T-helper 17 cell (primary cell): ENCODE measurements at places on chromosomes 5 and 9.

DNA sequence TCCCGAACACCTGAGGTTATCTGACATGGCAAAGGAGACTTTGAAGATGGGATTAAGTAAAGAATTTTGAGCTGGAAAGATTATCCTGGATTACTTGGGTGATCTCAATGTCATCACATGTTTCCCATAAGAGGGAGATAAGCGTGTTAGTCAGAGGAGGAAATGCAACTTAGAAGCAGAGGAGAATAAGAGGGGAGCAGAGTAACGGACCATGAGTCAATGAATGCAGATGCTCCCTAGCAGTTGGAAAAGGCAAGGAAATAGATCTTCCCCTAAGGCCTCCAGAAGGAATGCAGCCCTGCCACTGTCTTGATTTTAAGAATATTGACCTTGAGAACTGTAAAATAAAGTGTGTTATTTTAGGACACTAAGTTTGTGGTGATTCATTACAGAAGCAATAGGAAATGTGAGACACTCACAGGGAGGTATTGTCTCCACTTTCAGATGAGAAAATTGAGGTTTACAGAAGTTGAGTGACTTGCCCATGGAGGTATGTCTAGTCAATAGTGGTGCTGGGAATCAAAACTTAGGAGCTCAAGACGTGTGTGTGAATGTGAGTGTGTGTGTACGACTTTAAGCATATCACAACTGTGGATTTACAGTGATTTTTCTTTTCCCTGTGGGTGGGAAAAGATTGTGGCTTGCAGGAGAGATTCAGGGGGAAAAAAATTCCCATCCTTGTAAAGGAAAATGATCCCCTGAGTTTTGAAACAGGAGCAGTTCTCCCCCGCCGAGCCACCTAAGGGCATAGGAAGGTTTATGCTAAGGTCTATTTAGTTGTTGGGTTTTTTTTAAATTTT, 125.3 kb downstream of the TRIM32 start:
- H3K4me1 ChIP-seq, result no peaks in the 10 kb centered on the region
- peaks cover 2% of the 10 kb centered on the region for H3K36me3 ChIP-seq
- H3K27ac ChIP-seq, result no peak overlapping the region
- no peak overlapping the region for H3K4me3 ChIP-seq

- peak; percentile 13 for DNase-seq
- H3K27ac ChIP-seq, result peak overlapping the region; percentile 59
- no peaks in the 10 kb centered on the region for H3K27me3 ChIP-seq
- H3K4me3 ChIP-seq, result peak overlapping the region; percentile 88
- H3K4me1 ChIP-seq, result peaks cover 36% of the 10 kb centered on the region
These were observed 531 bp downstream of the MVB12B start for GRCh38 chr9:126327006-126327713.

- peaks cover 20% of the 10 kb centered on the region for H3K4me1 ChIP-seq
- H3K27me3 ChIP-seq, result no peaks in the 10 kb centered on the region
- H3K4me3 ChIP-seq, result peak within 1 kb of the TSS; percentile 90
- peak within 1 kb of the TSS; percentile 81 for H3K27ac ChIP-seq
- no peaks in the 10 kb centered on the region for H3K36me3 ChIP-seq
These were observed at the start of gene TPM2 for GRCh38 chr9:35689542-35690293. Gene TPM2, minus strand, starts transcription at chr9:35689925. Its CDS starts 108 bp downstream, at chr9:35689817.

- no peak for DNase-seq
- no peak overlapping the region for H3K4me3 ChIP-seq
- H3K36me3 ChIP-seq, result no peaks in the 10 kb centered on the region
- H3K27me3 ChIP-seq, result peaks cover 6% of the 10 kb centered on the region
- no peaks in the 10 kb centered on the region for H3K4me1 ChIP-seq
- no peak overlapping the region for H3K27ac ChIP-seq
These were observed 414.1 kb upstream of the CLINT1 start for GRCh38 chr5:158273035-158273434.

DNA sequence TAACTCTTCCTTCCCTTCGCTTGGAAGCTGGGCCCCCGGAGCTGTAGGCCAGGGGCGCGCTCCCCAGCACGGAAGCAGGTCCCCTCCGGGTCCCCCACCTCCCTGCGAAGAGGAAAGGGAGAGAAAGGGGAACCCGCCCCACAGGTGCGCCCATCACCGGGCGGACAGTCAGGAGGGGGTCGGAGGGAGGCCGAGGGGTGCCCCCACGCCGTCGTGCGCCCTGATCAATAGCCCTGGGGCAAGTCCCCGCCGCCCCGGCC, 793 bp downstream of the AGPAT2 start:
- H3K27me3 ChIP-seq, result no peaks in the 10 kb centered on the region
- H3K36me3 ChIP-seq, result no peaks in the 10 kb centered on the region
- no peak overlapping the region for H3K27ac ChIP-seq
- H3K4me3 ChIP-seq, result peak overlapping the region; percentile 77

DNA sequence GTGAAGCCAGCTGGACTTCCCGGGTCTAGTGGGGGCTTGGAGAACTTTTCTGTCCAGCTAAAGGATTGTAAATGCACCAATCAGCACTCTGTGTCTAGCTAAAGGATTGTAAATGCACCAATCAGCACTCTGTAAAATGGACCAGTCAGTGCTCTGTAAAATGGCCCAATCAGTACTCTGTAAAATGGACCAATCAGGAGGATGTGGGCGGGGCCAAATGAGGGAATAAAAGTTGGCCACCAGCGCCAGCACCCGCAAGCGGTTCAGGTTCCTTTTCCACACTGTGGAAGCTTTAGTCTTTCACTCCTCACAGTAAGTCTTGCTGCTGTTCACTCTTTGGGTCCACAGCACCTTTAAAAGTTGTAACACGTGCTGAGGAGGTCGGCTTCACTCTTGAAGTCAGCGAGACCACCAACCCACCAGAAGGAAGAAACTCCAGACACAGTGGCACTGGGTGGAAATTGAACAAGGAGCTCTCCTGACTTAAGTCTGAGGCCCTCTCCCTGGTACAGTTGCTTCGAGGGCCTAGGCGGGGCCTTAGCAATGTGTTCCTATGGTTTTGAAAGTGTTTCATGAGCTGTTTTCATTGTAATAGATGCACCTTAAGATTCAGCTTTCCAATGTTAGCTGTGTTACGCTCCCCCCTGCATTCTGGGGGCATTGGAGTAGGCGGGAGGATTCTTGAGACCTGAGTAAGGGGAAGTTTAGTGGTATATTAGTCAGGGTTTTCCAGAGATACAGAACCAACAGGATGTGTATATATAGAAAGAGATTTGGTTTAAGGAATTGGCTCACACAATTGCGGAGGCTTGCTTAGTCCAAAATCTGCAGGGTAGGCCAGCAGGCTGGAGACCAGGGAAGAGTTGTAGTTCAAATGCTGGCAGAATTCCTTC, 21.5 kb upstream of the MYO10 start:
- no peaks in the 10 kb centered on the region for H3K4me1 ChIP-seq
- no peaks in the 10 kb centered on the region for H3K36me3 ChIP-seq
- H3K4me3 ChIP-seq, result no peak overlapping the region
- no peaks in the 10 kb centered on the region for H3K27me3 ChIP-seq

DNA sequence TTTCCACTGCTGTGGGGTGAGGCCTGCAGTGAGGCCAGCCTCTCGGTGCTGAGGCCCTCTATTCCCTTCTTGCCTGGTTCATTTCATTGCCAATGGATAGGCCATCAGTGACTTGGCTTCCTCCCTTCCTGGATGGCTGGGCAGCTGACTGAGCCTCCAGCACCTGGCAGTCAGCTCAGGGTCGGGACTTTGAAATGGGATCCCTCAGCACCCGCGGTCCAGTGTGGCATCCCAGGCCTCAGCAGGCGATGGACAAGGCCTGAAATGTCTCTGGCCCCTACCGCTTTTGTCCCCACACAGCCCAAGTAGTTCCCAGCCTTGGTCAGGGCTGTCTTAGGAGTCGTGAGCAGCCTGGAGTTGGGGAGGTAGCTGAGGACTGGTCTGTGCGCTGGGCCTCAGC, 17.2 kb downstream of the NDST1 start:
- H3K27ac ChIP-seq, result no peak overlapping the region
- no peaks in the 10 kb centered on the region for H3K4me1 ChIP-seq
- H3K36me3 ChIP-seq, result no peaks in the 10 kb centered on the region
- no peak for DNase-seq
- no peak overlapping the region for H3K4me3 ChIP-seq
- H3K27me3 ChIP-seq, result no peaks in the 10 kb centered on the region

DNA sequence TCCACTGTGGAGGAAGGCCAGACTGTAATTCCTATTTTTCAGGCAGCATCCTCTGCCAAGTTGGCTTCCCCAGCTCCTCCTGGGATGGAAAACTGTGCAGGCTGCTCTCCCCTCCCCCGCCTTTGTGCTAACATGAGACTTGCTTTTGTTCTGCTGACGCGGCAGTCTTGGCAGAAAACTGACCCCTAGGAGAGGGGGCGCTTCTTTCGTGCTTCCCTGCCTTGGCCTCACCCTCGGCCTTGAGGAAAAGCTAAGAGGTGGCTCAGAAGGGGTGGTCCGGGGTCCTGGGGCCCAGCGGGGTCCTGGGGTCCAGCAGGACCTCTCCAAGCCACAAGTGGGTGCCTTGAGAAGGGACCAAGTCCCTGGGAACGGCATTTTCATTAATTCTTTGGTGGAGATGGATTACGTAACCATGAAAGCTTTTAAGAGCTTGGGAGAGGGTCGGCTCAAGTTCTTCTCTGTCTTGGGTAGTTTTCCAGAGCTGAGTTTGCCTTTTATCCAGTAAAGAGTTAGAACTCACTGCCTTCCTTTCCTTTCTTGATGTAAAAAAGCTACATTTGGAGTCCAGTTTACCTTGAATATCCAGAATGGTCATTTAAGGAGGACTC, 51.0 kb downstream of the SH3PXD2B start:
- H3K36me3 ChIP-seq, result peaks cover 2% of the 10 kb centered on the region
- no peak overlapping the region for H3K4me3 ChIP-seq
- H3K4me1 ChIP-seq, result no peaks in the 10 kb centered on the region
- H3K27ac ChIP-seq, result no peak overlapping the region
- H3K27me3 ChIP-seq, result peaks cover 63% of the 10 kb centered on the region

DNA sequence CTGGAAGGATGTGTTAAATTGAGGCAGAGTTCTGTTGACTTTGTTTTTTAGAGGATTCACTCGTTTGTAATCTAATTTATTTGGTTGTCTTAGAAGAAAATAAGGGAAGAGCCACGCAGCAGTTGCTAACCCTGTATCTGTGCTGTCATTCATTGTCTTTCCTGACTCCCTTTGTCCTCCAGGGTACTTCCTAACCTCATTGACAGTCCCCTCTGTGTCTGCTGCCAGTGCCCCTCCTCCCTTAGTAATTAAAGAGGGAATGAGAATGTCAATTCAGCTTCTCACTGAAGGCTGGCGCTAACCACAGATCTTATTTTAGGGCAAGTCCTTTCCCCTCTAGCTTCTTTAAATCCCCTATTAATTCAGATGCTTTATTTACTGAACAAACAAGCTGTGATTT, 84.0 kb downstream of the MAST4 start:
- H3K4me3 ChIP-seq, result no peak overlapping the region
- no peak for DNase-seq
- no peaks in the 10 kb centered on the region for H3K36me3 ChIP-seq
- H3K27ac ChIP-seq, result no peak overlapping the region

DNA sequence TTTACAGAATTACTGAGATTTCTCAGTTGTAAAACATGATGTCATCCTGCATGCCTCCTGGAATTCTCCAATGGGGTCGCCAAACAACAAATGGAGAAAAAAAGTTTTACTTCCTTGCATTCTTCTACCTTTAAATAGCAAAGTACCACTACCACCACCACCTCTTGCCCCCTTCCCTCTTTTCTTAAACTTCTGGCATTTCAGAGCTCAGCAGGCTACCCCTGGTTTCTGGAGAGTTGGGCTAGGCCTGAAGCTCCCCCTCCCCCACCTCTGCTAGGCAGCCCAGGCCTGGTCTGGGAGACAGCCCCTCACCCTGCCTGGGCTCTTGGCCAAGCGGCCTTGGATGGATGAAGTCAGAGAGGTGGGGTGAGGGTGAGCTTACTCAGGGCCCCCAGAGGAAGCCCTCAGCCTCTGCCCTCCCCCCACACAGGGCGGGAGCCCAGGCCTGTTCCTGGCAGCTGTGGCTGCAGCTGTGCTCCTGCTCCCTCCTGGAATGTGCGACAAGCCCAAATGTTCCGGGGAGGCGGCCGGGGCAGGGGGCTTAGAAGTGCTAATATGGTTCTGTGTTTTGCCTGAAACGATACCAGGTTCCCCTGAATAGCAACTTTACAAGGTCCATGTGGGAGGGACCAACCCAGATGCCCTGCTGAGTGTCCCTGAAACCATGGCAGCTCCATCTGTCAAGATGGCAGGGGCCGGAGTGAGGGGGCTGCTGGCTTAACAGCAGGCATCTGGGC, 6.0 kb upstream of the CCIN start:
- no peak for DNase-seq
- H3K4me3 ChIP-seq, result no peak overlapping the region
- peaks cover 26% of the 10 kb centered on the region for H3K4me1 ChIP-seq
- no peaks in the 10 kb centered on the region for H3K27me3 ChIP-seq
- peaks cover 11% of the 10 kb centered on the region for H3K36me3 ChIP-seq

GRCh38 chr5:146301626-146302025, 37.0 kb upstream of the POU4F3 start:
- no peak overlapping the region for H3K4me3 ChIP-seq
- H3K27ac ChIP-seq, result no peak overlapping the region
- DNase-seq, result no peak
- peaks cover 23% of the 10 kb centered on the region for H3K27me3 ChIP-seq
- H3K4me1 ChIP-seq, result no peaks in the 10 kb centered on the region
- H3K36me3 ChIP-seq, result peaks cover 2% of the 10 kb centered on the region

DNA sequence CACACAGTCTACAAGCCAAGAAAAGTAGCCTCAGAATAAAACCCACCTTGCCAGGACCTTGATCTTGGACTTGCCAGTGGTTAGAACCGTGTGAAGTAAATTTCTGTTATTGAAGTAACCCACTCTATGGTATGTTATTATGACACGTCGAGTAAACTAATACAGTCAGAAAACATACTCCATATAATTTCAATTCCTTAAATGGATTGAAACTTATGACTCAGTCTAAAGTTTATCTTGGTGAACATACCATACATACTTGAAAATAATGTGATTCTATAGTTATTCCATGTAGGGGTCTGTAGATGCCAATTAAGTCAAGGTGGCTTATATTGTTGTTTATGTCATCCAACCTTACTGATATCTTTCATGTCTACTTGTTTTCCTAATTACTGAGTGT, 950.7 kb downstream of the TLE4 start:
- H3K27ac ChIP-seq, result no peak overlapping the region
- H3K27me3 ChIP-seq, result no peaks in the 10 kb centered on the region
- no peak for DNase-seq
- H3K4me1 ChIP-seq, result no peaks in the 10 kb centered on the region
- no peaks in the 10 kb centered on the region for H3K36me3 ChIP-seq

DNA sequence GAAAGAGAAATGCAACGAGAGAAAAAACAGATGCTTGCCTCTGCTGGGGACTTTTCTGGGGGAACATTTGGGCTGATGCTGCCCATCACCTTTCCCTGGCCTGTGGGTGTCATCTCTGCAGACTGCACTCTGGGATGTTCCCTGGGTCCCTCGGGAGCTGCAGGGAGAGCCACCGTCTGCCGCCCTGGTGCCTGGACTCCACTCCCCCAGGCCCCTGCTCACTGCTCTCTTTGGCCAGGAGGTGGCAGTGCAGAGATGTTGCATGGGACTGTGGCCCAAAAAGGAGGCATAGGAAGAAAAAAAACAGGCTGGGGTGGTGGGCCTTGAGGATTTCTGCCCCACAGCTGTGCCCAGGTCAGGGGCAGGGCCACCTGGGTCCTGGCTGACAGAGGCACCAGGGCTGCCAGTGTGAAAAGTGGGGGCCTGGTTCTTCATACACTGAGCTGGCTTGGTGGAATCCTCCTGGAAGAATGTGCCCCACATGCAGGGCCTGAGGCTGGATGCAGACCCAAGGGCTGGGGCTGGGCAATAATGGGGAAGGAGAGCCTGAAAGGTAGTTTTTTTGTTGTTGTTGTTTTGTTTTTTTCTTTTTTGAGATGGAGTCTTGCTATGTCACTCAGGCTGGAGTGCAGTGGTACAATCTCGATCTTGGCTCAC, 353.6 kb downstream of the SLIT3 start:
- DNase-seq, result no peak
- H3K4me3 ChIP-seq, result peak overlapping the region; percentile 36
- no peaks in the 10 kb centered on the region for H3K36me3 ChIP-seq
- no peak overlapping the region for H3K27ac ChIP-seq
- H3K4me1 ChIP-seq, result no peaks in the 10 kb centered on the region
